ENCODE measurements at places on chromosomes 6 and 20.

GRCh38 chr6:11853678-11854407 lies 75.2 kb upstream of the ADTRP start:
- no peak for DNase-seq

DNA sequence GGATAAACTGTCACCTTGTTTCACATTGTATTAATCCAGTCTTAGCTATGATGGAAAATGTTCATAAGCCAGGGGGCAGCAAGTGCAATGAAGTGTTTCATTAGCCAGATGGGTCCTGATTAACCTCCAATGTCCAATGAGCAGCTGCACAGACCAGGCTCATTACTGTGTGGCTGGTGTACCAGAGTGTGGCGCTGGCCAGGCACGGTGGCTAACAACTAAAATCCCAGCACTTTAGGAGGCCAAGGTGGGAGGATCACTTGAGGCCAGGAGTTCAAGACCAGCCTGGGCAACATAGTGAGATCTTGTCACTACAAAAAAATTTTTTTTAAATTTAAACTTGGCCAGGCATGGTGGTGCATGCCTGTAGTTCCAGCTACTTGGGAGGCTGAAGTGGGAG lies 201.7 kb upstream of the FOXQ1 start:
- peak; percentile 4 for DNase-seq

- peak; percentile 3 for DNase-seq
Measured at GRCh38 chr20:64161356-64162238, 2.7 kb upstream of the MYT1 start.

DNA sequence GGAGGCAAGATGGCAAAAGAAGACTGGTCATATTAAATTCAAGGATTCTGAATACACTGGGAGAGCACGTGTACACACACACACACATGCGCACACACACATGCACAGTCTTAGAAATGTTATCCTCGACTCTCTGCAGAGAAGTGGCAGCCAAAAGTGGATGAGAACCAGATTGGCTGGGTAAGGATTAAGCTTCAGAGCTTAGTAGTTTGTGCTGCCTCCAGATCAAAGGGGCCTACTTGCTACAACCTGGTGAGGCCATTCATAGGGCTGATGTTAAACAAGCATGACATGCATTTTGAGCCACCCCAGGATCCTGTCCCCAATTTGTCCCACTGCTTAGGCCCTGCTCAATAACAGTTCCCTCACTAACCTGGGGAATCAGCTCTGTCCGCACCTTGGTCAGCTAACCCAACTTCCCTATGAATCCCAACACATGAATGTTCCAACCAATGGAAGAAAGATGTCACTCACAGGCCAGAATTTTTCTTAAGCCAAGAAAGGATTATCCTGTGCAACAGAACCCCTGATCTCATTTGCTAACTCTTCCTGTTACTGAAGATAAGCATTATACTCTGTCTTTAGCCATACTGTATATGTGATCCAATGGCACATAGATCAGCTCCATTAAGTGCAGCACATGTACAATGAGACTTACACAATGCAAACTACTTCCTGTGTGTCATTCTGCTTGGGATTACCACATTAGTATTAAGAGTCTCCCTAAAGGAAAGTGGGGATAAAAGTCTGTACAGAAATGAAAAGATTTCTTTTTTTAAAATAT lies 31.0 kb downstream of the TOMM6 start:
- DNase-seq: no peak

GRCh38 chr20:17226410-17227218 lies at the start of gene PCSK2:
Gene PCSK2, plus strand, starts transcription at chr20:17227040. Its CDS starts 266 bp downstream, at chr20:17227306.
- DNase-seq: no peak

DNA sequence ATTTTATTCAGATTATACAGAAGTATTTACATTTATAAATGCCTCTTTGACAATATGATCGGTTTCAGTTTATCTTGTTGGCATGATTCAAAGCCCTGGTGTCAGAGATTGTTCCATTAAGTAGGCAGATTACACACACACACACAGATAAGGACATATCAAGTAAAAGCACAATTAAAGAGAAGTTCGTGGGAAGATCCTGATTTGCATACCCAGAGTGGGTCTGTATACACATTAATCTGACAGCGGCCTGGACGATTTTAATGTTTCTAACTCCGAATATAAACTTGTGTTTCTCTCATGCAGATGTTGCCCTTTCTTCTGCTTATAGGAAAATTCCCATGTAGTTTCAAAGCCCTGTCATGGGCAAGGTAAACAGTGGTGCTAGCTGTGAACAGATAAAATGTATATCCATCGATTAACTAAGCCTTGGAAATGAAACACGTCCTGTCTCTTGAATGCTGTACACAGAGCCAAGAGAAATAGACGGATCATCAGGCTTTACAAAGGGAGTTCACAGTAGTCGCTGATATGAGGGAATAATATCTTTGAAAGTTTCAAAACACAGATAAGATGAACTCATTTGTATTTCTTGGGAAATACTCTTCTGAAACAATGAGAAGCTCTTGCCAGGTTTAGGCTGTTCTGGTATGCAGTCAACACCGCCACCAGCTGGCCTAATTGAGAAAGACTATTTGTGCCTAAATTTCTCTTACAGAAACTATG lies 108.2 kb upstream of the GMDS start:
- peak; percentile 69 for DNase-seq

GRCh38 chr20:33163856-33164762 lies 3.9 kb upstream of the BPIFA2 start:
- DNase-seq: no peak

DNA sequence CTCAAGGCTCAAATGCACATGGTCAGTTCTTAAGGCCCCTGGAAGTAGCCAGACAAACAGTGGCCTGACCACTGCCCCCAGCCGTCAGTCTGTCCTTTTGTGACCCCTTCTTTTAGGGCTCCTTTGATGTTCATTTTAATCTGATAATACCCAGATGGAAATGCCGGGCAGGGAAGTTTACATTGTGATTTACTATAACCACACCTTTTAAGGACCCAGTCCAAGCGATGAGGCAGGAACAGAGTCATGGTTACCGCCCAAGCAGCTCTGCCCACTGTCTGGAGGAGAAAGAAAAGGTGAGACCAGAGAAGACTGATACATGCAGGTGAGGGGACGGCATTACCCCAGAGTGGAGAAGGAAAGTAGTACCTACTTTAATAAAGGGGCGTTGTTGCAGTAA lies 110.6 kb downstream of the PLEKHG1 start:
- peak; percentile 64 for DNase-seq

DNA sequence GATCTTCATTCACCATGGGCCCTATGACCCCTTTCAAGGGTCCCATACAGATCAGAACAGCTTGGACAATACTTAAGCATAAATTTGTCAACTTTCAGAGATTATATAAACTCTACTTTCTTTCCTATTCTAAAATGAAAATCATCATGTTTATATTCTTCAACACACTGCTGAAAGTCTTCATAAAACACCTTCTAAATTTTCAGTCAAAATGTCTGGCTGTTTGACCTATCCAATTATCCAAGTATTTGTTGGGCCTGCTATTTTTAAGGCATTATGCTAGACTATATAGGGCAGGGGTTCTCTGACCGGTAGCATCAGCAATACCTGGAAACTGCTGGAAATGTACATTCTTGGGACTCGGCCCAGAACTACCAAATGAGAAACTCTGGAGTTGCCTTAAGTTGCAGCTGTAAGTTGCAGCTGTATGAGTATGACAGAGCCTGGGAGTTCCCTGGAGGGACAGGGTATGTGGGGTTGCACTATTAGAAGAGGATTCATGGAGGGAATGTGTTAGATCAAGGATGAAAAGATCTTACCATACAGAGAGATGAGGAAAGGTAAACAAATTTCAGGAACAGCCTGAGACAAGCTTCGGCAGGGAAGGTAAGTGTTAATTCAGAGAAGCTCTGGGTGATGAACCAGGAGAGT lies 293.0 kb downstream of the ADGB start:
- DNase-seq: no peak

DNA sequence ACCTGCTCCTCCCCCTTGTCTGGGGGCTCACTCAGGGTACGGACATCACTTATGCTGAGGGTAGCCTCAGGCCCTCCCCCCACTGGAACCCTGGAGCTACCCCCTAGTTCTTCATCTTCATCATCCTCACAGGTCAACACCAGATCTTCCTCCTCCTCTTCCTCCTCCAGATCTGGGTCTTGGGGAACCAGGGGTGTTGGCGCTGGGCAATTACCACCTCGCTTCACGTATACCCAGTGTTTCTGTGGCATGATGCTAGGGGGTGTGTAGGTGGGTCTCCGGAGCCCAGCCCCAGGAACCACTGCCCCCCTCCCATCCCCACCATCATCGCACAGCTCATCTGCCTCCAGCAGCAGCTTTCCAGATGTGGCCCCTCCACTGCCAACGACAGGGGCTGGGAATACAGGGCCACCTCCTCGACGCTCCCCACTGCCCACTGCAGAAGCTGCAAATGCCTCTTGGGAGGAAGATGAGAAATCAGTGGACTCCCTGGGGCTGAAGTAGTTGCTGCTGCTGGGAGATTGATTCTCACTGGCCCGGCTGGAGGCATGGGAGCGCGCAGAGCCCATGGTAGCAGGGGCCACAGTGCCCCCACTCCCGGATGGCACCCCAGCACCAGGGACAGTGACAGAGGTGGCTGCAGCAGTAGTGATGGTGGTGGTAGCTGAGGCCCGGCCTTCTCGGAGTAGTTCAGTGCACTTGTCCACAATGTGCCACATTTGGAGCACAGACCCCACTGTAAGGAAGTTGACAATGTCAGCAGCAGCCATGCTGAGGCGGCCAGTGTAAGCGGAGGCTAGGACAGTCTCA lies 1.5 kb downstream of the ZBTB22 start:
- no peak for DNase-seq

GRCh38 chr6:112258642-112259336 lies 4.4 kb upstream of the LAMA4 start:
- no peak for DNase-seq

DNA sequence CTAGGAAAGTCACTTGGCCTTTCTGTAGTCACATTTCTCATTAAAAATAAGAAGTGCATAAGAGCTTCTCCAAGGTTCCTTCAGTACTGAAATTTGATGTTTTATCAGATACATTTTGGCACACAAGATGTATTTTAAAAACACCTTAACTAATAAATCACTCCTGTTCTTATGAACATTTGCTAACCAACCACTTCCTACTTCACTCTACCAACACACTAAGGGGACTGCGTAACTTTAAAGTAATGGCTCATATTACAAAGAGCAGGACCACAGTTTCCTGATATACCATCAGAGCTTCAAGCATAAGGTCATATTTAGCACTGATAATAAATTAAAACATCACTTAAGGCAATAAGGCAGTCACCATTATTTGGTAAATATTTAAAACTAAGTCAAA lies 104.4 kb downstream of the RALGAPA2 start:
- DNase-seq: no peak

- DNase-seq: no peak
Measured at GRCh38 chr6:12361042-12361765, 71.0 kb downstream of the EDN1 start.

GRCh38 chr6:125169058-125169457 lies 15.5 kb downstream of the TPD52L1 start:
- DNase-seq: no peak

- DNase-seq: peak; percentile 36
Measured at GRCh38 chr6:28105245-28105639, 19.2 kb upstream of the ZSCAN16 start.

DNA sequence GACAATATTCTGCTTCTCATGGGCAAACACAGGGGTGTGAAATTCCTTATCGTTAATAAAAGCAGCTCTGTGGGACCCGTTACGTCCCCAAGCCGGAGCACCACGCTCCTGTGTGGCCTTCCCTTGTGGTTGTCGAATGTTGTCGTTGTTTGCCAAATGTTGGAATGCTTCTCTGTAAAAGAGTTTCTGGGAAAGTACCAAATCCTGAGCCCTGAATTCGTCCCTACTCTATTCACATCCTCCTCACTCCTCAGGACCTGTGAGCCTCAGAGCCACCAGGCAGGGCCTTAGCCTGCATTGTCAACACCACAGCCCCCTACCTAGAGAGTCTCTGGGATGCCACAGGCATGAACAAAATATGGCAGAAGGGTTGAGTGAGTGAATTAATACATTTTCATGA lies 64.0 kb downstream of the THBS2 start:
- no peak for DNase-seq

DNA sequence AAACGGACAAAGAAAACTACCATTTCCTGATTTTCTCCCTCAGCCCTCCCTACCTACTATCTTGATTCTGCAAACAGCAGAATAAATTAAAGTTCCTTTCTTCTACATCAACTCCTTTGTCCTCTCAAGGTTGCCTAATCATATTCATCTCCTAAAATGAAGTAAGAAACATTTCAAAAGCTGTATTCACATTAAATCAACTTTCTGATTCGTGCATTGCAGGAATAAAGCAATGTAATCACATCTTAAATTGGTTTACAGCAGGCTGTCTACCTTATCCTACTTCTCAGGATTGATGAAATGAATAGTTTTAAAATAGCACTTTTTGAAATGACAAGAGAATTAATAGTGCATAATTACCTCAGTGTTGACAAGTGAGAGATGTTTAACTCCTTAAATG lies 25.1 kb downstream of the PRKN start:
- DNase-seq: no peak

GRCh38 chr20:23459461-23460150 lies 6.9 kb upstream of the CST11 start:
- DNase-seq: no peak

DNA sequence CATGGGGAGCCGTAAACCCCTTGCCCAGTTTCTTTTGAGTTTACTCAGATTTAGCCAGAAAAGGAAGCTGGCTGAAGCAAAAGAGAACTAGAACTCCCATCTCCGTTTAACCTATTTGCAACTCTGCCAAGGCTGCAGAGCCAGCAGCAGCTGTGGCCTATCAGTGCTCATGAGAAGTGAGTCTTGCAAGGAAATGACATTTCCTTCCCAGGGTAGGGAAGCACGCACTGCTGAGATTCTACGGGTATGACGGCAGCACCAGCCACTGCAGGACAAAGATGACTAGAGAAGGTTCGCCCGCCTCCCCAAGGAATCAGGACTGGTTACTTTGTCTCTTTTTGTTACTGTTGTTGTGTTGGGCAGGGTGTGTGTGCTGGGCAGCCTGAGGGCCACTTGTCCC lies 47.6 kb downstream of the PPP1R3G start:
- no peak for DNase-seq

- DNase-seq: no peak
Measured at GRCh38 chr20:49171909-49172308, 16.2 kb downstream of the STAU1 start.

DNA sequence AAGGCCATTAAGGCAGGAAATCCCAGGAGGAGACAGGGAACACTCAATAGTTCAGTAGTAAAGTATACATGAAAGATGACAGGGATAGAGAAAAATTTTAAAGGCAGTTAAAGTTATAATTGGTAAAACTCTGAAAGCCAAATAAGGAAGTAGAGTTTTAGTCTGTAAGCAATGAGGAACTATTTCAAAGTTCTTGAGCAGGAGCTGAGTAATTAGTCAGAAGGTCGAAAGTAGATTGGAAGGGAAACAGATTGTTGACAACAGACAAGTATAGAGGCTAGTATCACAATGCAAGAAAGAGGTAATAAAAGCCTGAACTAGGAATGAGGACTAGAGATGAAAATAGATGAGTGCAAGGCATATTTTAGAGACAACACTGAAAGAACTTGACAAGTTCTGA lies 150.3 kb downstream of the CDK19 start:
- DNase-seq: peak; percentile 32

- DNase-seq: peak; percentile 62
Measured at GRCh38 chr20:815914-816606, 17.5 kb upstream of the FAM110A start.

Measured in LoVo (cell line).